ENCODE measurements at places on chromosomes 11 and 22.

- no peak for DNase-seq
- no peak overlapping the region for H3K4me3 ChIP-seq
- no peaks in the 10 kb centered on the region for H3K36me3 ChIP-seq
- no peak overlapping the region for H3K27ac ChIP-seq
- no peaks in the 10 kb centered on the region for H3K4me1 ChIP-seq
- H3K27me3 ChIP-seq: peaks cover 4% of the 10 kb centered on the region
Observed at GRCh38 chr11:126521196-126521595, 165.7 kb downstream of the ST3GAL4 start.

- H3K36me3 ChIP-seq: no peaks in the 10 kb centered on the region
- H3K4me1 ChIP-seq: peaks cover 17% of the 10 kb centered on the region
- peak overlapping the region; percentile 57 for H3K27ac ChIP-seq
Observed at GRCh38 chr11:64998141-64998540, 1.4 kb upstream of the BATF2 start.

- no peaks in the 10 kb centered on the region for H3K4me1 ChIP-seq
- H3K4me3 ChIP-seq: no peak overlapping the region
- no peak overlapping the region for H3K27ac ChIP-seq
- no peaks in the 10 kb centered on the region for H3K36me3 ChIP-seq
- peaks cover 5% of the 10 kb centered on the region for H3K27me3 ChIP-seq
Observed at GRCh38 chr11:120125024-120125423, 12.9 kb downstream of the TRIM29 start.

GRCh38 chr11:109726061-109726460 lies 304.1 kb downstream of the C11orf87 start:
- DNase-seq: no peak
- no peak overlapping the region for H3K27ac ChIP-seq
- no peaks in the 10 kb centered on the region for H3K36me3 ChIP-seq
- H3K4me3 ChIP-seq: no peak overlapping the region

- H3K27ac ChIP-seq: no peak overlapping the region
- DNase-seq: no peak
- peaks cover 20% of the 10 kb centered on the region for H3K4me1 ChIP-seq
- H3K4me3 ChIP-seq: no peak overlapping the region
- H3K36me3 ChIP-seq: peaks cover 2% of the 10 kb centered on the region
Observed at GRCh38 chr11:7499081-7499480, 13.8 kb downstream of the OLFML1 start.

DNA sequence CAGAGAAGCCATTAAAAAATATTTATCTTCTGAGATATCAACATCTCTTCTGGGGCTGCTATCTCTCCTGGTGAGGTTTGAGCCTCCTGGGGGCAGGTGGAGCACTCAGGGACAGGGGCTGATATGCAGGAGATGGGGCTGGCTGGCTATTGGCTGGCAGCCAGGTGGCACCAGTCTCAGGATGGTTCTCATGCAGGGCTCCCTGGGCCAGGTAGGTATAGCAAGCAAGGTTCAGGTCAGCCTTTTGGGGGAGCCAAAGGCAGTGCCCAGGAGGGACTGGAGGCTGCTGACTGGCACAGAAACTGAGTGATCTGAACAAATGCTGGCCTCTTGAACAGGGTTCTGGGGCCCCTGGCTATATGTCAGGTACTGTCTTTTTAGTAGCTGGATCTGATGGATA lies 29.7 kb upstream of the EMSY start:
- DNase-seq: no peak
- H3K27me3 ChIP-seq: peaks cover 12% of the 10 kb centered on the region
- H3K4me1 ChIP-seq: no peaks in the 10 kb centered on the region
- no peak overlapping the region for H3K27ac ChIP-seq
- H3K4me3 ChIP-seq: no peak overlapping the region

GRCh38 chr22:49575703-49576081 lies 252.0 kb downstream of the BRD1 start:
- peaks cover 2% of the 10 kb centered on the region for H3K36me3 ChIP-seq
- H3K4me1 ChIP-seq: no peaks in the 10 kb centered on the region
- H3K27ac ChIP-seq: no peak overlapping the region

DNA sequence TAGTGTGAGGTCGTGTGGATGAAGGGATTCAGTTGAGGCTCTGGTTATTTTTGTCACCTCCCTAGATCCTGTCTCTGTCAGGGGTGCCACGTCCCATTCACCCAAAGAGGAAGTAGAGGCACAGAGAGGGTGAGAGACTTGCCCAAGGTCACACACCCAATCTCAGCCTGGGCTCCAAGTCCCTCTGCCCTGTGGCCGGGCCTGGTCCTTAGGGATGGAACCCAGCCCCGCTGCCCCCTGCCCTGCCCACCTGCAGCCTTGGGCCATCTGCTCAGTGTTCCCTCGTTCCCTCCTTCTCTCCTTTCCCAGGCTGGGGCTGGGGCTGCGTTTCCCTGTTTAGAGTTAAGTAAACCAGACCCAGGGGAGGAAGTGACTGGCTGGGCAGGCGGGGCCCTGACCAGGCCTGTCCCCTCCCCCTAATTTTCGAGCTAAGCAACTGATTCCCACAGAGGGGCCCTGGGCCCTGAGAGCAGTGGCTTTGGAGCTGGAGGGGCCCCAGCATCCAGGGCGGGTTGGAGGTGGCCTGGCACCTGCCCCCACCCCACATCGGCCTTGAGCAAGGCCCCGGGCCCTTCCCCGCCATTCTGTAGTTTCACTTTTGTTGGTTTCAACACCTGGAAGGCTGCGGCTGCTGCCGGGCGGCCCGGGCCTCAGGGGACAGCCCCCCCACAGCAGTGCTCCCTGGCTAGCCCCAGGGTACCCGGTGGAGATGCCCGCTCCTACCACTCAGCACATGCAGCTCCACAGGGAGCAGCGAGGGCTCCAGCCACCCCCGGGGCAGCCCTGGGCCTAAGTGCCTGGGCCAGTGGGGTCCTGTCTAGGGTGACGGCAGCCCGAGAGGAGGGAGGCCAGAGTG lies 1.5 kb downstream of the TCIRG1 start:
- H3K36me3 ChIP-seq: peaks cover 1% of the 10 kb centered on the region
- H3K27ac ChIP-seq: peak overlapping the region; percentile 85
- peaks cover 22% of the 10 kb centered on the region for H3K4me1 ChIP-seq
- H3K4me3 ChIP-seq: peak overlapping the region; percentile 82

DNA sequence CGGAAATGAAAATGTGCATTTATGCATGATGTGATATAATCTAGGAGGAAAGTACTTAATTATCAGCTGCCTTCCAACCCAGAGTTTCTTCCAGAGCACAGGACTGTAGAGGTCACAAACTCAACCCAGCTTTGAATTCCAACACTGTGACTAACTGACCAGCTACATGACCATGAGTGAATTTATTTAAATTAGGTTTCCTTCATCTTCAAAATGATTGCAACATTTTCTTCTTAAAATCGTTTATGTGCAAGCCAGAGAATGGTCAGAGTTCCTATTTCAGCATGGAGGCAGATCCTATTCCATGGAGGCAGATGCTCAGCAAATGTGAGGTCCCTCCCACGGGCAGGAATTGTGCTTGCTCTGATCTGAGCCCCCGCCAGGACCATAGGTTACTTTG lies 42.4 kb downstream of the OSBP start:
- H3K4me1 ChIP-seq: no peaks in the 10 kb centered on the region
- no peak overlapping the region for H3K27ac ChIP-seq
- H3K27me3 ChIP-seq: no peaks in the 10 kb centered on the region
- H3K4me3 ChIP-seq: no peak overlapping the region
- DNase-seq: no peak
- peaks cover 18% of the 10 kb centered on the region for H3K36me3 ChIP-seq

DNA sequence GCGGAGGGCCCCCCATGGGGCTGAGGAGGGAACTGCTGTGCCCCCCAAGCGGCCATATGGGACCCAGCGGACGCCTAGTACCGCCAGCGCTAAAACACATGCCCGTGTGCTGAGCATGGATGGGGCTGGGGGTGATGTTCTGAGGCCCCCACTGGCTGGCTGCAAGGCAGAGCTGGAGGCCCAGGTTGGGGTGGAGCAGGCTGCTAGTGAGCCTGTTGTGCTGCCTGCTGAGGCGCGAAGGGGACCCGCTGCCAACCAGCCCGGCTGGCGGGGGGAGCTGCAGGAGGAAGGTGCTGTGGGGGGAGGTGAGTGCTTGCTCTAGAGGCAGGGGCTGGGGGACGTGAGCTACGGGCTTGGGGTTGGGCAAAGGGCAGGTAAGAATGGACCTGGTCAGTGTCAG lies 3.2 kb downstream of the PCNX3 start:
- DNase-seq: no peak
- H3K27me3 ChIP-seq: peaks cover 3% of the 10 kb centered on the region
- H3K36me3 ChIP-seq: peaks cover 34% of the 10 kb centered on the region

GRCh38 chr11:19756675-19757475 lies 44.2 kb downstream of the NAV2 start:
- no peak overlapping the region for H3K4me3 ChIP-seq
- peaks cover 2% of the 10 kb centered on the region for H3K27me3 ChIP-seq
- no peaks in the 10 kb centered on the region for H3K36me3 ChIP-seq
- H3K27ac ChIP-seq: no peak overlapping the region

DNA sequence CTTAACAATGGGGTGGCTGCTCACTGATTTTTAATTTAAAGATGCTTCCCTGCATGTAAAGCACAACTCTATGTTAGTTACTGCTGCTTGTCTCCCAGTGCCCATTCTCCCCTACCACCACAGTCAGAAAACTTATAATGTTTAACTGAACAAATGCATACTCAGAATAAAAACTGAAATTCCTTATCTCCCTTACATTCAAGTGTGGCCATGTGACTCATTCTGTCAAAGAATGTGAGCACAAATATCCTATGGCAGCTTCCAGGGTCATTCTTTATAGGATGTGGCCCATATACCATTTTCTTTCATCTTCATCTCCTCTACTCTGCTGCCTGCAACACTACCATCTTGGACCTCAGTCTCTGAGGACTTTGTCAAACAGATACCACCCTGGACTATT lies 374.8 kb downstream of the DYNC2H1 start:
- peaks cover 2% of the 10 kb centered on the region for H3K27me3 ChIP-seq
- H3K4me3 ChIP-seq: no peak overlapping the region
- H3K4me1 ChIP-seq: peaks cover 9% of the 10 kb centered on the region
- no peak overlapping the region for H3K27ac ChIP-seq

DNA sequence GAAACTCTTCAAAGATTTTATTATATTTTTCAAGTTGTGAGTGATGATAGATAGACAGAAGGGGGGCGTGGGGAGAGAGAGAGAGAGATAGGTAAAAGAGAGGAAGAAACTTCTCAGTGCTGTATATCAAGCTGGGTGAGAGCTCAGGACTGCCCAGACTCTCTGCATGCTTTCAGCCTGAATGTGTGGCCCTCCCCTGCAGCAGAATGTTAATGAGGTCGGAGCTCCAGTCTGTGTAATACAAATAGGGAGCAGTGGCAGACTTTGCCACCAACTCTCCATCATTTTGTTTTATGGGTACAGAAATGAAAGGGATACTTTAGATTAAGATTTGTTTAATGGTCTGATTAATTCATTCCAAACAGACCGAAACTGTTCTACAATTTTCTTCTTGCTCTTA lies 752.8 kb downstream of the OPCML start:
- H3K4me1 ChIP-seq: no peaks in the 10 kb centered on the region
- no peak overlapping the region for H3K27ac ChIP-seq
- no peaks in the 10 kb centered on the region for H3K36me3 ChIP-seq
- no peak for DNase-seq
- no peaks in the 10 kb centered on the region for H3K27me3 ChIP-seq

DNA sequence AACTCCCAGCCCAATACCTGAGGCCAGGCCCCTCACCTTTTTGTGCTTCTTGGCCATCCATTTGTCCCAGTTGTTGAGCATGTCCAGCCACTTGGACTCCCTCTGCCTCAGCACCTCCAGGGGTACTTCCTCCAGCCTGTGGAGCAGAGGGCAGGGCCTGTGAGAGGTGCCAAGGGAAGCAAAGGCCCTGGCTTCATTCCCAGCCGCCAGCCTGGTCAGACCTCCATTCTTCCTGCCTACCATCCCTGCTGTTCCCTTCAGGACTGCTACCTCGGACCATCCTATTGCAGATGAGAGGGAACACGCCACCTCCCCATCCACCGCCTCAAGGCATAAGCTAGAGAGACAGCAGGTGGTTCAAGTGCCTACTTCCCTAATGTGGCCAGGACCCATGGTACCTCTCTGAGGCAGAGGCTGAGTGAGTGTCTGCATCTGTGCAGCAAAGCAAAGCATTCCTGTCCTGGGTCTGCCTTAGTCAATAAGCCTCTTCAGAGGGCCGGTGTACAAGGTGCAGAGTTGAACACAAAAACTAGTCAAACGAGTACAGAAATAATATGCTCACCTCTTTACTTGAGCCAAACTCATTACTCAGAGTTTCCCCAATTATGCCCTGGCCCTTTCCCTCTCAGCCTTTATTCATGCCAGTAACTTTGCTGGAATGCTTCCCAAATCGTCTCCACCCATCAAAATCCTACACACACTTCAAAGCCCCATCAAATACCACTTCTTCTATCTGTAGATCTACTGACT lies 15.4 kb upstream of the CASTOR1 start:
- H3K4me3 ChIP-seq: peak overlapping the region; percentile 66
- peak overlapping the region; percentile 89 for H3K27ac ChIP-seq

DNA sequence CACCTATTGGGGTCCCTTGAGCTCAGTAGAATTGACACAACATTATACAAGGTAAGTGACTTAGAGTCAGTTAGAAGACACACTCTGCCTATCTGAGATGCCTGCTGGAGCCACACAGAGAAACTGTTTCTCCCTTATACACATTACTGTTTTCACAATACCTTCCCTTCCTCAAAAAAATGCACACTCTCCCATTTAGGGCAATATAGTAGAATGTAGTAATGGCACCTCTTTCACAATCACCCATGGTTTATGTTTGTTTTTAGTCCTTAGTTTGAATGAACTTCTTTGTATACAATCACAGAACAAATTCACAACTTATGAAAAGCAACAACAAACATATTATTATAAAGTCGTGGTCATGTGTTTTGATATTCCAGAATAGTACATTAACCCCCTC lies 14.3 kb downstream of the OR52H1 start:
- DNase-seq: no peak
- no peaks in the 10 kb centered on the region for H3K36me3 ChIP-seq

GRCh38 chr11:130728185-130729180 lies 187.8 kb downstream of the SNX19 start:
- H3K36me3 ChIP-seq: no peaks in the 10 kb centered on the region
- H3K27ac ChIP-seq: no peak overlapping the region
- peaks cover 2% of the 10 kb centered on the region for H3K27me3 ChIP-seq
- DNase-seq: no peak

GRCh38 chr22:47835726-47836125 lies 1073.3 kb downstream of the TBC1D22A start:
- no peaks in the 10 kb centered on the region for H3K4me1 ChIP-seq
- H3K36me3 ChIP-seq: no peaks in the 10 kb centered on the region
- no peak overlapping the region for H3K27ac ChIP-seq
- peaks cover 22% of the 10 kb centered on the region for H3K27me3 ChIP-seq

GRCh38 chr11:61369372-61370348 lies 7.5 kb downstream of the TMEM138 start:
- peaks cover 64% of the 10 kb centered on the region for H3K36me3 ChIP-seq
- peaks cover 14% of the 10 kb centered on the region for H3K4me1 ChIP-seq
- H3K27me3 ChIP-seq: no peaks in the 10 kb centered on the region
- no peak overlapping the region for H3K27ac ChIP-seq

- no peaks in the 10 kb centered on the region for H3K4me1 ChIP-seq
- peaks cover 24% of the 10 kb centered on the region for H3K36me3 ChIP-seq
- H3K4me3 ChIP-seq: no peak overlapping the region
- H3K27ac ChIP-seq: no peak overlapping the region
Observed at GRCh38 chr11:108902027-108902469, 237.2 kb downstream of the DDX10 start.

- no peaks in the 10 kb centered on the region for H3K27me3 ChIP-seq
- H3K4me1 ChIP-seq: peaks cover 53% of the 10 kb centered on the region
- H3K36me3 ChIP-seq: peaks cover 34% of the 10 kb centered on the region
- no peak for DNase-seq
- peak overlapping the region; percentile 98 for H3K27ac ChIP-seq
Observed at GRCh38 chr11:10856689-10857458, 979 bp downstream of the ZBED5 start.

Measured in activated naive CD8-positive, alpha-beta T cell treated with anti-CD3 and anti-CD28 coated beads, Interleukin-2, amount 50 U/mL, for 24 hours (primary cell).